Hematopoietic multipotent progenitor cell treated with erythropoietin and hydrocortisone succinate and interleukin-3 and kit ligand, for 8 days (in vitro differentiated cells): ENCODE measurements at places on chromosomes 3 and 15.
A peak's percentile ranks its signal among the peaks of the same experiment; 100 is the strongest.

DNA sequence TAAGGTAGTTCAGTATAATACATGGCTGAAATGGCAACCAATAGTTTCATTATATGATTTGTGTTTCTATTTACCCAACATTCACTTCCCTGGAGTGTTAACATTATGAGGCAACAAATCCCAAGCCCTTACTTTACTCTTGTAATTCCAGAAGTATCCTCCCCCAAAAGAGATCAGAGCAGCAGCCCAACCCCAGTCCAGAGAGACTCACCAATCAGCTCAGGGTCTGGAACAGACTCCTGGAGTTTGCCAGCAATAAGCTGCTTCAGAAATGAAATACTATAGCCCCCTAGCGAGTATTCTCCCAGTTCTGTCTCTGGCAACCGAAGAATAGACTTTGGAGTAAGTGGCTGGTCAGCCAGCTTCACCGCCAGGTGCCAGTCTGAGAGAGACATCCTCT, 2.5 kb downstream of the UBL7 start:
- DNase-seq = no peak

DNA sequence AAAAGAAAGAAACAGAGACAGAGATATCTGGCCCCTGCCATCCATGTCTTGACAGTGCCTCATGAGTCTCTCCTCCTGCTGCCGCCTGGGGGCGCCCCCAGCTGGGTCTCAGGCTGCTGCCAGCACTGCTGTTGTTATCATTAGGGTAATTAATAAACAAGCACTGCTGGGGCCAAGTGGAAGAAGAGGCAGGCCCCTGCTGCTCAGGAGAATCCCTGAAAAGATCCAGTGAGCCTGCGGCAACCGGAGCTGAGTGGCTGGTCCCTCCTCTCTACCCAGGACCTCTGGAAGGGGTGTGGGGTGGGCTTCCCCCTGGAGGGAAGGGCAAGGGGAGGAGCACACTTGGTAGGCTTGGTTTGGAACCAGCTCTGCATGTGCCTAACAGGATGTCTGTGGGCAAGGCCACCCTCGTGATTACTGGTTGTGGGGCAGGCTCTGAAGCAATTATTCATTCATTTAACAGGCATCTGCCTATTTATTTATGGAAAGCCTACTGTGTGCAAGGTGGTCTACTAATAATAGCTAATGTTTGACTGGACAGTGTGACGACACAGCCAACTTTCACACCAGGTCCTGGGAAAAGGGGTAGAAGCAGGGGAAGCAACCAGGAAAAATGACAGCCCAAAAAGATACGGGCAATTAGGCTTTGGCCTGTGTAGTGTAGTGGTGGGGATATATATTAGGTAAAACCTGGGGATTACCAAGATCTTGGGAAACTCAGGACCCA, 1.2 kb upstream of the TYRO3 start:
- DNase-seq = peak; percentile 79

DNA sequence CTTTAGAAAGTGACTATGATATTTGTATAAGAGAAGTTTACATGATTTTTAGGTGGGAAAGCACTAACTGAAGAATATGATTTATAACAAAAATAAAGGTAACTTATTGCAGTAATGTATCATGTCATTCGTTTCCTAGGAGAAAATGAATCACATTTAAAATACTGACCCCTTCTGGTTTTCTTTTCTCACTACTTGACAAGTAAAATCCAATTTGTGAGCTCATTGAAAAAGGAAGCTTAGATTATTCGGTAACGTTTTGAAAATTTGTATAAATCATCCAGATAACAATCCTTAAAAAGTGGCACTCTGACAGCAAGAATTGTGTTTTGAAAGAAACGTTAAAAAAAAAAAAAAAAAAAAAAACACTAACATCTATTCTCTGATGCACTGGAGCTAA, 39.0 kb downstream of the NSUN3 start:
- DNase-seq = peak; percentile 35

- DNase-seq = no peak
Measured at GRCh38 chr3:160780245-160780644, 24.2 kb downstream of the PPM1L start.

DNA sequence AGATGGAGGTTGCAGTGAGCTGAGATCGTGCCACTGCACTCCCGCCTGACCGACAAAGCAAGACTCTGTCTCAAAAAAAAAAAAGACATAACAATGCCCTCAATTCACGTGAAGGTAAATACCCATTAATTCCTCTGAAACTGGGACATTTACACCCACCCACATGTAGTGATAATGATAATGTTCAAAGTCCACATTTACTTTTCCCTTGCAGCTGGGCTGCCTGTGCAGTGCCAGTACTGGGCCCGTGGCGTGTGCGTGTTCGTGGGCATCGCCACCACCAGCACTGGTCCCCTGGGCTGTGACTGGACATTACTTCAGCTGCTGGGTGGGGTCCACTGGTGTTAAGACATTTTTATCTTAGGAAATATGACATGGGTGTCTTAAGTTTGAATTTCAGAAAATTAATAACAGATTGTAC, 123.6 kb downstream of the SLC25A26 start:
- DNase-seq = no peak

GRCh38 chr15:57026016-57026592, 107.7 kb downstream of the TCF12 start:
- no peak for DNase-seq

DNA sequence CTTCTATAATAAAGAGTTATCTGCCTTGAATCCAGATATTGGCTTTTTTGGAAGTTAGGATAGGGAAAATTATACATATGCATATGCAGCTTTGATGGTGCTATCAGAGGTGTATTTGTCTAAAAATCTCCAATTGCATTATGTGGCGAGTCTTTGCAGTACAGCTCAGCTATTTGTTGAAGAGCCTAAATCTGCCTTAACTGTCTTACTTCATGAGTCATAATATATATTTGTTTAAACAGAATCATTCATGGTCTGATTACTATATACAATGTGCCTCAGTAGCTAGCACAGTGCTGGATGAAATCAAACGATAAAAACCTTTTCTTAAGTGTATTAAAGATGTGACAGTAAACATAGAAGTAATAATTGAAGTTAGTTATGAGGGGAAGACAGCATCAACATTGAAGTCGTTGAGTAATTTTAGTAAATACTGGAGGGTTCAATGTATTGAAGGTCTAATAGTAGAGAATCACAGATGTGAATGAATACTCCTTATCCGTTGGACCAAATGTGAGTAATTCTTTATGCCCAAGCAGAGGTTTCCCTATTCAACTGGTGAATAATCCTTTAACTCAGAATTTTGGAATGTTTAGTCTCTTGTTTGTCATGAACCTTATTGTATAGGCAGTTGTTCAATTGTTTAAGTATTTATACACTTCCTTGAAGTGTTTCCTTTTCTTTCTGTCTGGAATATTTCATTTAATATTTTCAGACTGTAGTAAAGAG, 74.8 kb upstream of the NAALADL2 start:
- no peak for DNase-seq

GRCh38 chr15:29090617-29091466, 178.8 kb downstream of the NSMCE3 start:
- DNase-seq = peak; percentile 42

GRCh38 chr3:27376109-27376772, 7.1 kb upstream of the NEK10 start:
- no peak for DNase-seq

- no peak for DNase-seq
Measured at GRCh38 chr15:81146006-81146405, 11.9 kb downstream of the CFAP161 start.

DNA sequence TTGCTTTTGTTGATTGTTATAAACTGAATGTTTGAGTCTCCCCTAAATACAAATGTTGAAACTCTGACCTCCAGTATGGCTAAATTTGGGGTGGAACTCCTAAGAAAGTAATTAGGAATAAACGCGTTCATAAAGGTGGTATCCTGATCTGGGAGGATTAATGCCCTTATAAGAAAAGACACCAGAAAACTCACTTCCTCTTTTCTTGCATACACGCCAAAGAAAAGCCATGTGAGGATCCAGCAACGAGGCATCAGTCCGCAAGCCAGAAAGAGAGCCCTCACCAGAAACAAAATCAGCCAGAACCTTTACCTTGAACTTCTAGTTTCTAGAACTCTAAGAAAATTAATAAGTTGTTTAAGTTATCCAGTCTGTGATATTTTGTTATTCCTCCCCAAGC, 37.4 kb upstream of the AZI2 start:
- DNase-seq = no peak

DNA sequence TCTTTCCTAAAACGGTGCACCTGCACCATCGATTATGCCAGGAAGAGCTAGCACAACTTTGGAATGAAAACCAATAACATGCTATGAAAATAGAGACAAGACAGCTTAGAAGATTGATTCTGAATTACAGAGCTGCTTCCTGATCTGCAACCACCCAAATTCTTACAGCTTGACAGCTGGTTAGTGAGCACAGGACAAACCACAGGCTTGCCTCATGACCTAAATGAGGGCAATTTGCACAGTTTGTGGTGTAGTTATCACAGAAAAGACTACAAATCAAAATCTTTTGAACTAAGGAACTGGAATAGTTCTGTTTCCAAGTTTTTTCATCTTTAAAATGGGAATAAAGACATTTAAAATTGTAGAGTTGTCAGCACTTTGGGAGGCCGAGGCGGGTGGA, 533.5 kb downstream of the NAALADL2 start:
- DNase-seq = no peak

GRCh38 chr3:100748967-100749366, 39.7 kb downstream of the TFG start:
- no peak for DNase-seq

DNA sequence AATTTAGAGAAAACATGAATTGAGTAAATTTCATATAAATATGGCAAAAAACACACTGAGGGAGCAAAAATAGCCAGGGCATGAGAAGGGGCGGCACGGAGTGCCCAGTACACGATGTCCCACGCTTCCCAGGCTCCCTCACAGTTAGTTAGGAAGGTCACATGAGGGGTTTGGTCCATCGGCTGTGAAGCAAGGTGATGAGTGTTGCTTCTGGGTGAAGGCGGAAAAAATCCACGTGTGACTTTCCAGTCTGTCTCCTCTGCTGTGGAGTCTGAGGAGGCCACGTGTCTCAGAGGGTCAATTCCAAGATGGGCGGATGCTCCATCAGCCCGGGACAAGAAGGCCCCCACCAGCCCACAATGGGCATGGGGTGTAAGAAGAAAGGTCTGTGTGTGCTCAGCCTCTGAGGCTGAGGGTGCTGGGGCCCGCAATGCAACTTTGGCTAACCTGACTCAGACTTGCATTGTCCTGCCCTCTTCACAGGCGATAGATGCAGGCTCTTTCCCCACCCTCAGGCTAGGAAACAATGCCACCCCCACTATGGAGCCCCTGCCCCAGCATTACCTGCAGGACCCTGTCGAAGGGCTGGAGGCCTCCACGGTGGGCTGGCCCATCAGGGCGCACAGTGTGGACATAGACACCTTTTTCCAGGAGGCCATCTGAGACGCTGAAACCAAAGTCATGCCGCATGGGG, 45.7 kb downstream of the GRIP2 start:
- no peak for DNase-seq

DNA sequence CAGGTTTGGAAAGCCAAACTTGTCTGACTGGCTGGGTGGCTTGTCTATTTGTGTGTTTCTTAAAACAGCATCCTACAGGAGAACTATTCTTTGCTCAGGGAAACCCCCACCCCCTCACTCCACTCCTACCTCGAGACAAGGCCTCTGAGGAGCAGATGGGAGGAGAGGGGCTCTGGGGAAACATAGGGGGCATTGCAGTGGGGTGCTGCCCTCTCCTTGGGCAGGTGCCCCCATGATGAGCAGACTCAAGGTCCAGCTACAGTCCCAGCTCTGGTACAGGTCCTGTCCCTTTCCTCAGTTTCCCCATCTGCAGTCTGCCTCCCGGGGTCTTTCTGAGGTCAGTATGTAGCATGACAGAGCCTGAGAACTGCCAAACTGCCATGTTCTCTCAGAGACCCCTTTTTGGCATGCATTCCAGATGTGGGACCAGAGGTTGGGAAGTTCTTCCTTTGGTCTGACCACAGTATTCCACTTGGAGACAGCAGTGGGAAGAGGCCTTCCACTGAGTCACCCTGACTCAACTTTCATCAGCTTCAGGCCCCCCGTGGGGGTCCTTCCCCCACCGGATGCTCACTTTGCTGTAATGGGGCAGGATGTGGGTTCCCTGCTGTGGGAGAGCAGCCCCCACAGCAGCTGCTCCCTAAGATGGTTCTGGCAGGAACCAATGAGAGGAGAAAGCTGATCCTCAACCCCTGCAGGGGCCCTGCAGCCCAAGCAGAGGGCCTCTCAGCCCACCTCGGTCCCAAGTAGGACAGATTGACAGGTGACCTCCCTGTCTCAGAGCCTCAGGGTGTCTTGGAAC, 32.3 kb upstream of the CYP11A1 start:
- DNase-seq = no peak

DNA sequence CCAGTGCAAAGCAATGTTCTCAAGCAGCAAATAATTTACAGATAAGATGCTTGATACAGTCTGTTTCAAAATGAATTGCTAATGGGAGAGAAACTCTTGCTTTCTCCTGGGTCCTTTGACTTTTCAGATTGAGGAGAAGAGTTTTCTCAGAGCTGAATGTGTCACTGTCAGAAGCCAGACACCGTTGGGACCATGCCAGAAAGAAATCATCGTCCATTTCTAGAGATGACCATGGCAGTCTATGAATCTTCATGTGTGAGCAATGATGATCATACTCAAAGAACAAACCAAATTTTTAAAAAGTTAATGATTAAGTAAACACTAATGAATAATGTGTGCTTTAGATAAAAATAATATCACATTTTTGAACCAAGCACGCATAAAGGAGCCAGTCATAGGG, 77.6 kb downstream of the ZNF385D start:
- no peak for DNase-seq

DNA sequence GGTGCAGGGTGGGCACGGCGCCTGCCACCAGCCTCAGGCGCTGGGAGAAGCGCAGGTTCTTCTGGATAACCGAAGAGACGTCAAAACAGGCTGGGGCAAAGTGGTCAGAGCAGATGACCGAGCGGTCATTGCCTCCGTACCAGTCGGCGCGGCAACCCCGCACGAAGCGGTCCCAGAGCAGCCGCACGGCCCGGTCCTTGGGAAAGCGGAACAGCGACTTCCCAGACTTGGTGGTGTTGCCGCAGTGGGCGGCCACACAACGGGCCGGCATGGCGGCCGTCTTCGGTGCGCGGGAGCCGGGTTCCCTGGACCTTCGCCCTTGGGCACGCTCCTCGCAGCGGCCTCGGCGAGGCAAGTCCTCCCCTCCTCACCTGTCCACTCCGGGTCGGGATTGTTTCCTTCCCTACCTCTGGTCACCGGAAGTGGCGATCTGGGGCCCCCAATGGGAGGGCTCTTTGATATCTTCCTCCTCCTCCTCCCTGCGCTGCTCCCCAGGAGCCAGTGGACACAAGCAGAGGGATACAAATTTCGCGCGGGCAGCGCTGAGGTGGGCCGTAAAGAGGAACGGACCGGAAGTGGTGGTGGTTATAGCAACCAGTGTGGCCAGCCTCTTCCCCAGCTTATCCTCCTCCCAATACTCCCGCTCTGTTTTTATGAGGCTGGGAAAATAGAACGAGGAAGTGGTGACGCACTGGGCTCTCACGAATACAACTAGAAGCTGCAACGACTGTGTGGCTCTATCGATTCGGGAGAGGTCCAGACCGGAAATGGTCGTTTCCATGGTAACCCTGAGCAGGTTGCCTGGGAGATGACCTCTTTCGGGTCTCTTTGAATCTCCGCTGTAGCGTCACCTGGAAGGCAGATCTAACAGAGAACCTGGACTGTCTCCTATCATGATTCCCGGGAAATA, at the start of the genes LRRC49 and THAP10:
Gene LRRC49, plus strand, starts transcription at position 825 of the 910 bp plus-strand sequence. Its CDS starts 69 bp downstream, at position 894.
Gene THAP10, minus strand, starts transcription at position 432 of the 910 bp plus-strand sequence. Its CDS starts 161 bp downstream, at position 271.
- peak; percentile 89 for DNase-seq

GRCh38 chr3:36876181-36876936, 68.5 kb downstream of the TRANK1 start:
- no peak for DNase-seq

GRCh38 chr3:66302288-66302687, 81.5 kb downstream of the SLC25A26 start:
- no peak for DNase-seq

GRCh38 chr15:87207990-87208580, 1048.5 kb downstream of the NTRK3 start:
- no peak for DNase-seq

GRCh38 chr3:123098426-123099330, 31.9 kb downstream of the PDIA5 start:
- peak; percentile 25 for DNase-seq
